ENCODE measurements at places on chromosomes 16 and 17.

GRCh38 chr16:65285128-65286048, 163.5 kb upstream of the CDH11 start:
- DNase-seq = no peak

- no peak for DNase-seq
Measured at GRCh38 chr16:67154578-67155294, 3.9 kb upstream of the B3GNT9 start.

DNA sequence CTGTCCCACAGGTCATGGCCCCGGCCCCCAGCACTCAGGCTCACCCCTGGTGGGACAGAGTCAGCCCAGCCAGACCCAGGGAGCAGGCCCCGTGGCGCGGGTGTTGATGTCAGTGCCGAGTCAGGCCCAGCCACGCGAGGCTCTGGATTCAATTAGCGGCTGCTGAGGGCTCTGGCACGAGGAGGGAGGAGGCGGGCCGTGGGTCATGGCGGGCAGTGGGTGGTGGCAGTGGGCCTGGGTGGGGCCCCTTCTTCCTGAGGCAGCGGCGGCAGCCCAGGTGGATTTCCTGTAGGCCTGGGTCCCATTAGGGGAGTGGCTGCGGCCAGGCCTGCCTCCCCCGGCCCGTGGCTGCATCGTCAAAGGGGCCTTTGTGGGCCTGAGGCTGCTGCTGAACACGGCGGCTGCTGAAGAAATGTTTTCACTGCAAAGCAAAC, 12.9 kb downstream of the VASN start:
- no peak for DNase-seq

GRCh38 chr16:87963400-87963799, 12.2 kb downstream of the BANP start:
- no peak for DNase-seq

- DNase-seq = no peak
Measured at GRCh38 chr16:52787709-52788108, 240.8 kb upstream of the TOX3 start.

DNA sequence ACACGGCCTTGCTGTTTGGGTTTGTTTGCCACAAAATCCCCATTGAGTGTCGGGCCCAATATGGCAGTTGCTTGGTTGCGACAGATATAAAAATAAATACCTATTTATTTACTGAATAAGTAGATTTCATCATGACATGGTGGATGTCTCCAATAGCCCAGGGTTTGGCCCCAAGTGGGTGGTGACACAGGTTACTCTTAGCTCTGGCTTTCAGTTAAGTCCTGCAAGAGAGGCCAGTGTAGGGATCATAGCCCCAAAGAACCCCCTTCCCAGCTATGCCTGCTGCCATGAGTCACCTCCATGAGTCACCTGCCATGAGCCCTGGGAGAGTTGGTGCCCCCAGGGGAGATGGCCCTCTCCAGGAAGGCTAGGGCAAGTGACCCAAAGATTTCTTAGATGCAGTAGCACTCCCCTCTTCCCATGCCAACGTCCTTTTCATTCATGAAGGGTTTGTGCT, 78.7 kb upstream of the LGALS9 start:
- no peak for DNase-seq

DNA sequence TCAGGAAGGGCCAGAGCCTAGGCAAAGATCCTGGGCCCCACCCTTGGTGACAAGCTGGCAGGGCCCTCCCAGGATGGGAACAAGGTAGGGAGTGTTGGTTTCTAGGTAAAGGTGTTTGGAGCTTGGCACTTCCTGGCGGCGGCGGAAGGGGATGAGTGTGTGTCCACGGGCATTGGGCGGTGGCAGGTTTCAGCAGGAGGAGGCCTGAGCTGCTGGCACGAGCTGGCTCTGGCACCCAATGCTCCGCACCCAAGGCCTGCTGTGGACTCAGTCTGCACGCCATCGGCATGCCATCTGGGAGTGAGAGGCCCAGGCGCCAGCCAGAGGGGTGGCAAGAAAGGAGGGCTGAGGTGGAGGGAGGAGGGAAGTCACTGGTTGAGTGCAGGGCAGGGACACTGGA, 46.9 kb upstream of the TAC4 start:
- DNase-seq = no peak

DNA sequence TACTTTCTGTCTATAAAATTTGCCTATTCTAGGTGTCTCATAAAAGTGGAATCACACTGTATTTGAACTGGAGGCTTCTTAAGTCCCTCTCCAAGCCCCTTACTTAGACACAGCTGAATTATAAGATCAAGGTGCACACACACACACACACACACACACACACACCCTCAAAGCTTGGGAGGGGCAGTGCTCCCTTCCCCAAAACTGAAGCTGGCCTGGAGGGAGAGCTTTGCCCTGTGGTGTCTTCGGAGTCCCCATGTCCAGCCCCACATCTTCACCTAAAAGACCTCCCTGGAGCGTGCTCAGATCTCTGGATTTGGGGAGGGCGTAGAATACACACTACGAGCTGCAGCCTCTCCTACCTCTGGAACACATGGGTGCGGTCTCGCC, 828 bp downstream of the EMP2 start:
- no peak for DNase-seq

DNA sequence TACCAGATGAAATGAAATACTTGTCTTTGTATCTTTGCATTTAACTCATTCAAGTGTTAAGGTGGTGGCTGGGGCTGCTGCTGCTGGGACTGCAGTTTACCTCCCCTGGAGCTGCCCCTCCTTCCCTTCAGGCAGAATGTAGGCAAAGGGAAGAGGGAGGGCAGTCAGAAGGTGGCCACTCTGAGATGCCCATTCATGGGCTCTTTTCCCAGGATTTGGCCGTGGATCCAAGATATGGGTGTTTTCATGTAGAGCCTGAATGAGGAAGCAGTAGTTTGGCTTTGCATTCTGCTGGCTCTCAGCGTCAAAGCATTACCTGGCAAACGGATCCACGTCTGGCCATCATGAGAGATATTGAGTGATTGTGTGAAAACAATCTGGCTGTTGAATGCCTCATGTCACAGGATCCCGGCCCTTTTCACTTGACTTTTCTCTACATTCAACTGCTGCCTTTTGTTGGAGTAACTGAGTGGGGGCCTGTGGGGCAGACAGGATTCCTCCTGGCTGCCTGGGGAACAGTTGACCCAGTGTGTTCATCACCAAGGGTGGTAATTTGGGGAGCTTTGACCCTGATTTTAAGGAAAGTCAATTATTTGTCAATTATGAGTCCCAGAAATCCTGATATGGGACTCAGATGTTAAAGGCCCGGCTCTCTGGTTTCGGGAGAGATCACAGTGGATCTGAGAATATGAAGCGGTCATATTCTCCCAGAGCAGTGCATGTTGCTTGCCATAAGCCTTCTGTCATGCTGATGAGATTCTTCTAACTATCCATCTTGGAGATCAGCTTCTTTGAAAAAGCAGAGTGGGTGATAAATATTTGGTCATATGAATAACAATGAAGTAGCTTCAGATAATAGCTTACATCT, 236.8 kb downstream of the IRX3 start:
- DNase-seq = no peak

DNA sequence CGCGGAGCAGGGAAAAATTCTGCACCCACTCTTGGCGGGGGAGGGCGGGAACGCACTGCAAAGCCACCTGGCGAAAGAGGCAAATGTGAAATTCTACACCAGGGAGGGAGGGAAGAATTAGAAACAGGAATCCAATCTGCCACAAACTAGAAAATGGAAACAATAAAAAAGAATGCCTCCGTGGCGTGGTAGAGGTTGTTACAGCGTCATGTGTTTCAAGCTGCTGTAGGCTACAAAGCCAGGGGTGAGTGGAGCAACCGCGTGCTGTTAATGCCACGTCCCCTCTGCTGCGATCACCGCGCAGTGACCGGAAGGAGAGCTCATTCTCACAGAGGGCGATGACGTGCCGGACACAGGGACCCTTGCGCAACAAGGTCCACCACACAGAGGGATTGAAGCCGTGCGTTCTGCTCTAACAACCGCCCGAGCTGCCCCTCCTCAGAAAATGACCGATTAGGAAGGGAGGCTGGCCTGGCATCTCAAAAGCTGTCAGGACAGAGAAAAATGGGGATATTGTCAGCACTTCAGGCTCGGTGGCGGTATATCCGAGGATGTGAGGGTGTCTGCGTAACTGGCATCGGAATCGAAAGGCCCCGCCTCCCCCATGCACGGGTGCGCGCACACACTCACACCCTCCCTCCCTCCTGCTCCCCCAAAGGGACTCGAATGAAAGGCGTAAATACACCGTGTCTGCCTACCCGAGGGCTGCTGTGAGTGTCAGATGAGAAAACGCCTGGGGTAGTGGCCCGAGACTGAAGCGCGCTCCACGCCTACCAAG, 70.8 kb upstream of the TNRC6C start:
- DNase-seq = peak; percentile 74

GRCh38 chr16:82807311-82807710, 180.5 kb downstream of the CDH13 start:
- DNase-seq = no peak

DNA sequence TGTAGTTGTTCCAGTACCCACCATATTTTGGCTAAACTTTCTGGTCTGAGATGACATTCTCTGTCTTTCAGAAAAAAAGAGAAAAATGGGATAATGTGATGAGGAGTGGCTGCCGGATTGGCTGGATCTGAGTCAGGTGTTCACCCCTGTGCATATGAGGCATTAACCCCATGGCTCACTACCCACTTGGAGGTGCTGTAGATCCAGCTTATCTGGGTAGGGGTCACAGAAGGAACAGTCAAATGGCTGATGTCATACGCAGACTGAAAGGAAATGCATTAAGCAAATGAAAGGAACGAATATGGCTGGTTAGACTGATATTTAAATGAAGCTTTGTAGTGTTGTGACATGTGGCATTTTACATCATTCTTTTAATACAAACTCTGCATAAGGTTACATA, 17.3 kb downstream of the MAP2K6 start:
- DNase-seq = no peak

DNA sequence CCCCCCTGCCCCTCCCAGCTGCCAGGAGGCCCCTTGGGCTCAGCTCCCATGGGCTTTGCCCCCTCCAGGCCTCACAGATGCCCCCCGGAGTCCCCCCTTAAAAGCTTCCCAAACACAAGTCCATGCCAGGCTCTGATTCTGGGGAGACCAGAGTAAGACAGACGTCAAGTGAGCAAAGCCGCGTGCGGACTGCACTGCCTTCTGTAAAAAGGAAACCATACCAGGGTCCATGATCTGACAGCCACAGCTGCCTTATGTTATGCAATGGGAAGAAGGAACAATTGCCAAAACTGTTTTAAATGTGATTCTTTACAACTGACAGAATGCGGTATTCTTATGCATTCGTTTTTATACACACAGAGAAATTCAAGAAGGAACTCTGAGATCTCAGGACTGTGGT, 17.9 kb upstream of the HEXD start:
- DNase-seq = no peak

DNA sequence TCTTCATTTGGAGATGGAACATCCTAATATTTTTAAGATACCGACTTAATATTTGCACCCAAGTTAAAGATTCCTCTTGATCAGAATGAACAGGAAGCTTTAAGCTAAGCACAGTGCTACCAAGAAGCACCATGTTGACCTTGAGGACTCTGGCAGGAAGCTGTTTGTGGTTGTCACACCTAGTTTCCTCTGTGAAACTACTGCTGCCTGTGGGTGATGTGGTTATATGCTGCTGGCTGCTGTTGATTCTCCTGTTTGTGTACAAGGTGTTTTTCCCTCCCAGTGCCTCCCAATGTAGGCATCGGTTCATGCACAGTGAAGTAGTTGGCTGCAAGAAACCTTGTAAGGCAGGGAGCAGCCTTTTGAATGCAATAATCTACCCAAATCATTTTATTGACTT, 23.4 kb downstream of the RBL2 start:
- DNase-seq = peak; percentile 2

All from NCI-H2107 (cell line).